ENCODE measurements at places on chromosomes 12 and 14. TPM values are rescaled to one million over a fixed set of nuclear protein-coding genes. Genes with fewer than 3 reads are reported as not detected.
A peak's percentile ranks its signal among the peaks of the same experiment; 100 is the strongest.

DNA sequence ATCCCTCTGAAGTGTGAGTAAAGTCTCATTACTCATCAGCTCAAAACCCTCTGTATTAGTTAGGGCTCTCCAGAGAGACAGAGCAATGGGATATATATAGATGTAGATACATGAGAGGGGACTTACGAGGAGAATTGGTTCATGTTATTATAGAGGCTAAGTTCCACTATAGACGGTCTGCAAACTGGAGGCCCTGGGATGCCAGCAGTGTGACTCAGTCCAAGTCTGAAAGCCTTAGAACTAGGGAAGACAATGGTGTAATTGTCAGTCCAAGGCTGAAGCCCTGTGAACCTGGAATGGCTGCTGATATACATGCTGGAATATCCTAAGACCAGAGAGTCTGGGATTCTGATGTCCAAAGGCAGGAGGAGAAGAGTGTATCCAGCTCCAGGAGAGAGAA, 57.3 kb upstream of the CEP83 start:
- H3K36me3 ChIP-seq, result no peaks in the 10 kb centered on the region
- no peak overlapping the region for H3K4me3 ChIP-seq
- no peaks in the 10 kb centered on the region for H3K27me3 ChIP-seq
- no peak overlapping the region for H3K27ac ChIP-seq
- H3K4me1 ChIP-seq, result peaks cover 4% of the 10 kb centered on the region

KRT3 gene
- not detected for polyA plus RNA-seq

FSCB gene
- polyA plus RNA-seq, result not detected

- no peak for DNase-seq
- H3K4me1 ChIP-seq, result no peaks in the 10 kb centered on the region
- no peaks in the 10 kb centered on the region for H3K27me3 ChIP-seq
- no peaks in the 10 kb centered on the region for H3K36me3 ChIP-seq
- H3K27ac ChIP-seq, result no peak overlapping the region
- H3K4me3 ChIP-seq, result no peak overlapping the region
These were observed 48.4 kb downstream of the B4GALNT3 start for GRCh38 chr12:508145-508544.

CEP128 gene
- polyA plus RNA-seq, result 0.60 TPM

DNA sequence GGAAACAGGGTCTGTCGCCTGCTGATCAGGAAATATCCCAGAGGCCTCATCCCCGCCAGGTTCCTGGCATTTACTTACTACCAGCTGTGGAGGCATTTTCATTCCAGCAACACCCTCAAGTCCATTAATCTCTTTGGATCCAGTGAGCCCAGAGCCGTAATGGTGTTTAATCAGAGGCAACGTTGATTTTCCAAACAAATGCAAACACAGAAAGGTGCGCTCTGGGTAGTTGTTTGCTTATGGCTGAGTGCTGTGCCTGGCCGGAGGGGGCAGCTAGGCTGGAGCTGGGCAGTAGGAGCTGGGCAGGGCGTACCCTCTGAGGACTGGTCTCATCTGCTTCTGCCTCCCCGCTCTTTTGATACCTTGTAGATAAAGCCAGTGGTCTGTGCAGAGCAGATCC, 110.6 kb downstream of the ADCK1 start:
- H3K27me3 ChIP-seq, result no peaks in the 10 kb centered on the region
- H3K36me3 ChIP-seq, result no peaks in the 10 kb centered on the region
- H3K4me3 ChIP-seq, result no peak overlapping the region

DNA sequence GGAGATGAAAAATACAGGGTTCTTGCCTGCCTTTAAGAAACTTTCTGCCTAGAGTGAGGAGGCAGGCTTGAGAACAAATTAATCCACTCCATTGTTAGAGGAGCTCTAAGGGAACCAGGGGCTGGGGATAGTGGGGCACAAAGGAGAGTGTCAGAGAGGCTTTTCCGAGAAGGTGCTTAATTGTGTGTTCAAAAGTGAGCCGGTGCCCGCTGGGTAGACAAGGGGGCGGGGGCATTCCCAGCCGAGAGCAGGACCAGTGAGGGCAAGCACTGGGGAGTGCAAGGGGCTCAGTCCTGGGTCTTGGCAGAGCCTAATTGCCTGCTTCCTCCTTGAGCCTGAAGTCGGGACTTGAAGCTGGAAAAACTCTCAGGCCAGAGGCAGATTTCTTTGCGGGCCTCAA, 377.4 kb downstream of the ETNK1 start:
- no peaks in the 10 kb centered on the region for H3K4me1 ChIP-seq
- H3K27ac ChIP-seq, result no peak overlapping the region
- DNase-seq, result no peak
- no peak overlapping the region for H3K4me3 ChIP-seq
- no peaks in the 10 kb centered on the region for H3K27me3 ChIP-seq
- no peaks in the 10 kb centered on the region for H3K36me3 ChIP-seq

DNA sequence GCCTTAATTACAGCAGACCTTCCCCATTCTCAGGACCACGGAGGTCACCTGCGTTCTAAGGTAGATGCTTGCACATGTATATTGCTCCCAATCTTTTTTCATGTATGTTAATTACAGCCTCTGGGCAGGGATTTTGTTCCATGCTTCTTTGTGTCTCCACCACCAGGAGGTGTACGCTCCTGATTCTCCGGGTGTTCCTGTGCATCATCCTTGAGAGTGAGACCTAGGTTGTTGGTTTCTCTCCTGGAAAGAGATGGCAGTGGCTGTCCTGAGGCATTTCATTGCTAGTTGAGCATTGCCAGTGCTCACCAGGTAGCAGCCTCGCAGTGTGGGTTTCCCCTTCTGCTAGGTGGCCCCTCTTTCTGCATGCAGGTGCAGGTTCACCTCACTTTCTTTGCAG, 52.8 kb downstream of the KCNK13 start:
- DNase-seq, result no peak
- H3K27ac ChIP-seq, result no peak overlapping the region
- no peak overlapping the region for H3K4me3 ChIP-seq
- H3K27me3 ChIP-seq, result no peaks in the 10 kb centered on the region
- H3K36me3 ChIP-seq, result no peaks in the 10 kb centered on the region

GRCh38 chr14:68961781-68962584, 17.1 kb downstream of the ACTN1 start:
- peaks cover 97% of the 10 kb centered on the region for H3K4me1 ChIP-seq
- H3K4me3 ChIP-seq, result no peak overlapping the region
- H3K27me3 ChIP-seq, result no peaks in the 10 kb centered on the region
- H3K36me3 ChIP-seq, result peaks cover 8% of the 10 kb centered on the region
- peak overlapping the region; percentile 100 for H3K27ac ChIP-seq

SYNDIG1L gene
- polyA plus RNA-seq, result not detected

MYBPC1 gene
- polyA plus RNA-seq, result 3.9 TPM

DNA sequence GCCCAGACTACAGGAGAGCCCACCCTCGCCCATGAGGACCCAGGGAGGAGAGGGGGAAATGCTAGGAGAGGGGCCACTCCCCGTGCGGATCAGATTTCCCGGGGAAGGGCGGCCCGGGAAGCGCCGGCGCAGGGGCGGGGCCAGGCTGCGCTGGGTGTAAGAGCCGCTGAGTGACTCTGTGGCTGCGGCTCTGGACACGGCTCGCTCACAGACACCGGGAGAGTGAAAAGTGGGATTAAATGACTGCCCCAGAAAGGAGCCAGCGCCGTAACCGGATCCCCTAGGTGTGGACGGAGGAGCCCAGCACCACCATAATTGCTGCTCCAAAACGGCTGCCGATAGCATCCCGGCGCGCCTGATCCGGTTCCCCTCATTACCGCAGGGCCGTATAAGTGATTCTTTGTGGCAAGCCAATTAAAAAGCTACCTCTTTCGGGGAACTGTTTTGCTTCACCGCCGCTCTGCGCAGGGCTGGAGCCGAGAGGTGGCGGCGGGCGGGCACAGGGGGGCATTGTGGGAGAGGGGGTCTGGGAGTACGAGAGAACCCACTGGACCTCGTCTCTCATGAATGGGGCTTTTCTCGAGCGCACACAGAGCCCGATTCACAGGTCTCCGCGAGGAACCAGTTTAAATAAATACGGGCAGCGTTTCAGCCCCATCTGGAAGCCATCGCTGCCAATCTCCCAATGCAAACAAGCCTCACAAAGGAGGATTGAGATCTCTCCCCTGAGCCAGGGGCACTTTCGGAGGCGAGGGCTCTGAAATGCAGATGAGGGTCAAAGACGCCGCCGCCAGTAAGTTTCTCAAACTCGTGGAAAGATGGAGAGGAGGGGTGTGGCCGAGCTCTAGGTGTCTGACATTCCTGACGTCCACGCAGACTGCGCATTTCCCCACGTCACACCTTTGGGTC, 2.5 kb downstream of the COL2A1 start:
- peak overlapping the region; percentile 29 for H3K27ac ChIP-seq
- H3K4me3 ChIP-seq, result peak overlapping the region; percentile 43
- H3K27me3 ChIP-seq, result peaks cover 50% of the 10 kb centered on the region
- H3K36me3 ChIP-seq, result no peaks in the 10 kb centered on the region

DNA sequence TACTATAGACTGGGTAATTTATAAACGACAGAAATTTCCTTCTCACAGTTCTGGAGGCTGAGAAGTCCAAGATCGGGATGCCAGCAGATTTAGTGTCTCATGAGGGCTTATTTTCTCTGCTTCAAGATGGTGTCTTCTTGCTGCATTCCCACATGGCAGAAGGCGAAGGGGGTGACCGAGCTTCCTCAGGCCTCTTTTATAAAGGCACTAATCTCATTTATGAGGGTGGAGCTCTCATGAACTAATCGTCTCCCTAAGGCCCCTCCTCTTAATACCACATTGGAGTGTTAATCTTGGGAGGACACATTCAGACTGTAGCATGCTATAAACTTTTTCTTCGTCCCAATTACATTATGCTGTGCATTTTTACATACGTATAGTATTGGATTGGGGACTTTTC, 200.4 kb upstream of the ARHGAP5 start:
- DNase-seq, result no peak
- no peaks in the 10 kb centered on the region for H3K27me3 ChIP-seq
- H3K4me1 ChIP-seq, result no peaks in the 10 kb centered on the region
- H3K36me3 ChIP-seq, result no peaks in the 10 kb centered on the region
- H3K4me3 ChIP-seq, result no peak overlapping the region
- H3K27ac ChIP-seq, result no peak overlapping the region

DNA sequence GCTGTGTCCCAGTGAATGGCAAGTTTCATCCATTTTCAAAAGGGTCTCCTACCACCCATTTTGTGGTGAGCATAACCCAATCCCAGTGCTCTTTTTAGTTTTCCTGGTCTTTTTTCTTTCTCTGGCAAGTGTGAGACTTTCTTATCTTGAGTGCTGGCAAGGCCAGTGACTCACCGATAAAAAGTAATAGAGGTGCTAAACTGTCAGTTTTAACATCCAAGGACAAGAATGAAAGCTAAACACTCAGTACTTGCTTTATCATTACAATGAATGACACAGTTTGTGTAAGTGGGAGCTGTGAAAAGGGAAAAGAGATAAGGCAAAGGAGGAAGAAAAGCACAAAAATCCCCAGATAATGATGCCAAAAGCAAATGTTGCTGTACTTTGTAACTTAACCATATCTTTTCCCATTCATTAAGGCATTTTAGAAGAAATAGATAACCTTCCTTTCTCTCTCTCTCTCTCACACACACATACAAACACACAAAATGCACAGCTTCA, 4.9 kb upstream of the LRIG3 start:
- no peak for DNase-seq
- no peak overlapping the region for H3K27ac ChIP-seq
- no peaks in the 10 kb centered on the region for H3K36me3 ChIP-seq
- H3K4me3 ChIP-seq, result no peak overlapping the region
- peaks cover 6% of the 10 kb centered on the region for H3K4me1 ChIP-seq

KIF26A gene
- polyA plus RNA-seq, result 1.4 TPM

HSPB8 gene
- 20.9 TPM for polyA plus RNA-seq

DNA sequence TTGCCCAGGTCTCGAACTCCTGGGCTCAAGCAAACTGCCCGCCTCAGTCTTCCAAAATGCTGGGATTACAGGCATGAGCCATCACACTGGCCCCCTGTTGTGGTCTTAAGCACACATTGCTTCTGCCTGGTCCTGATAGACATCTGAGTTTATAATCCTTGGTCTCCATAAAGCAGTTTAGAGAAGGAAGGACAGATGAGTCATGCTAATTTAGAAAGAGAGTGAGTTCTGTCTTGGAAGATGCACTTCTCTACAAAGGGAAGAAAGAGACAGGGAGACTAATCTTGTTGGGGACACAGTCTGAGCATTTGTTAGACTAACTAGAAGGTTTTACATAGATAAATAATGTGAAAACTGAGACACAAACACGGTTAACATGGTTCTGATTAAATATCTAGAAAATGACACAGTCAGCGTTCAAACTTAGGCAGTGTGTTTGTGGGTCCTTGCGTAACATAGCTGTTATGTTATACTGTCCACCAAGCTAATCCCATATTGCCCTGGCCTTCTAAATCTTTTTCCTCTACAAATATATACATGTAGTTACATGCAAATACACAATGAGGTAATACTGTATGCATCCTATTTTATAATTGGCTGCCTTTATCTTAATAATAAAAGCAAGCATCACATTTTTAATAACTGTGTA, 31.0 kb downstream of the SAMD4A start:
- peaks cover 23% of the 10 kb centered on the region for H3K4me1 ChIP-seq
- no peak for DNase-seq
- H3K36me3 ChIP-seq, result no peaks in the 10 kb centered on the region
- H3K27ac ChIP-seq, result peak overlapping the region; percentile 9
- H3K4me3 ChIP-seq, result no peak overlapping the region

DNA sequence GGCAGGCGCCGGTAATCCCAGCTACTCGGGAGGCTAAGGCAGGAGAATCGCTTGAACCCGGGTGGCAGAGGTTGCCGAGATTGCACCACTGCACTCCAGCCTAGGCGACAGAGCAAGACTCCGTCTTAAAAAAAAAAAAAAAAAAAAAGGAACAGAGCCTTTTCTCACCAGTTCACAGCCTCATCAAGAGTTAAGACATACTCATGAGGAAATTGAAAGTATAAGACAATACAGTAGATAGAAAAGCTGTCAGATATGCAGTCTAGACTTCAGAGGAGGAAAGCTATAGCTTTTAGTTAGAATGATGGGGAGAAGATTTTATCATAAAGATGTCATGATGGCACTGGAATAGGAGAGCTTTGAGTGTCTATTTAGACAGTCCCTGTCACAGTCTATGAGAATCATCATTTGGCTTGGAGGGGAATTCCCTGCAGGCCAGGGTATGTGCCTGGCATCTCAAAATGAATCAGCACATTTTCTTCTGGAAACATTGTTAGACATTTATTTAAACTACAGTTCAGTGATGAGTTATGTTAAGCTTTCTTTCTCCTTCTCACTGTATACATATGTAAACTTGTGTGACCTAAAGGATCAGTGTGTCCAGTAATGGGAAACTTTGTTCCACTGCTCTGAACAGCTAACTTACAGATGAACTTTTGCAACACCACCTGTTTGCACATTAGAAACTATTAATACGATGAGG, 2.9 kb upstream of the RAB35 start:
- H3K36me3 ChIP-seq, result no peaks in the 10 kb centered on the region
- DNase-seq, result no peak
- no peaks in the 10 kb centered on the region for H3K27me3 ChIP-seq
- H3K4me3 ChIP-seq, result no peak overlapping the region

RASSF3 gene
- 65.5 TPM for polyA plus RNA-seq

DNA sequence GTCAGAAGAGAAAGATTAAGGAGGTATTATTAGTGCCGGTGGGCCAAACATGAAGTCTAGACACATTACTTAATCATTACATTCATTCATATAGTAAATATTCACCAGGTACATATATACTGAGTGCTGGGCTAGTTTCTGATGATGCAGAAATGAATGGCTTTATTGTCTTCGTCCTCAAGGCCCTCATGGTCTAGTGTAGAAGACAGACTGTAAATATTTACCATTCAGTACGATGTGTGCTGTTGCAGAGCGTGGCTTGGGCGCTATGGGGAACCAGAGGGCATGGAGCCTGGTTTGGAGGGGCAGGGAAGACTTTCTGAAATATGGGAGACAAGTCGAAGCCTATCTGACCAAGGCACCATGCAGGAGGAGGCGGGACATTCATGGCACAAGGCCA, 37.0 kb upstream of the TCL1B start:
- no peak for DNase-seq
- no peaks in the 10 kb centered on the region for H3K27me3 ChIP-seq
- no peaks in the 10 kb centered on the region for H3K4me1 ChIP-seq
- no peak overlapping the region for H3K27ac ChIP-seq

All from sigmoid colon (tissue), 7 donors.